ENCODE measurements at places on chromosomes 2 and 18.

DNA sequence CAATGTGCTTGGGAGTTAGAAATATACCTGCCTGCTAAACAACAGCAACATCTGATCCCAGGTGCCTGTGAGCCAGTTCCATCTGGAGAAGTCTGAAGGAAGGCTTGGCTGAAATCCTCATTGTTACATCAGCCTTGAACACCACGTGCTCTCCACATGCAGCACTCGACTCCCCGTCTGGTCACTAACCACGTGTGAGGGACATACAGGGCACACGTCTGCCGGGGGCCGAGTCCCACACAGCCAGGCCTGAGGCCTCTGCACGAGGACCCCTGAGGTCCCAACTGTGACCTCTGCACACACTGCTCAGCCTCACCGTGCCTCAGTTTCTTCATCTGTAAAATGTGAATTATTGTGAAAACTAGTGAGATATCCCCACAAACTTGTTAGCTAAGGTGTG, 236.5 kb upstream of the SALL3 start:
- DNase-seq = no peak

GRCh38 chr18:59569390-59569791, 127.8 kb downstream of the CCBE1 start:
- DNase-seq = no peak

DNA sequence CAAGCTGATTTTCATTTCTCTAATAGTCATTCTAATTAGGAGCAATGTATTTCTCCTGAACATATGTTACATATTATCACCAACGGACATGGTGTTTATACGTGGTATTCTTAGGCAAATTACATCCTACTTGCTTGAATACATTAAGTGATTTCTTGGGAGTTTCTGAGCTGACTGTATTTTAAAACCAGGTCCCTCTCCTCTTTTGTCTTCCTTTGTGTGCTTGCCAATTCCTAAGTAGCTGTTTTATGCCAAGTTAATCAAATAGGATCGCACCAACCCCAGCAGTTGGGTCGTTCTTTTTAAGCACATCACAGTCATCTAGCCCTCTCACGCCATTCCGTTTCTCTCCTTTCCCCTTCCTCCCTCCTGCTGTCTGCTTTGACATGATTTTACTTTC, 75.4 kb upstream of the MAP2 start:
- no peak for DNase-seq

DNA sequence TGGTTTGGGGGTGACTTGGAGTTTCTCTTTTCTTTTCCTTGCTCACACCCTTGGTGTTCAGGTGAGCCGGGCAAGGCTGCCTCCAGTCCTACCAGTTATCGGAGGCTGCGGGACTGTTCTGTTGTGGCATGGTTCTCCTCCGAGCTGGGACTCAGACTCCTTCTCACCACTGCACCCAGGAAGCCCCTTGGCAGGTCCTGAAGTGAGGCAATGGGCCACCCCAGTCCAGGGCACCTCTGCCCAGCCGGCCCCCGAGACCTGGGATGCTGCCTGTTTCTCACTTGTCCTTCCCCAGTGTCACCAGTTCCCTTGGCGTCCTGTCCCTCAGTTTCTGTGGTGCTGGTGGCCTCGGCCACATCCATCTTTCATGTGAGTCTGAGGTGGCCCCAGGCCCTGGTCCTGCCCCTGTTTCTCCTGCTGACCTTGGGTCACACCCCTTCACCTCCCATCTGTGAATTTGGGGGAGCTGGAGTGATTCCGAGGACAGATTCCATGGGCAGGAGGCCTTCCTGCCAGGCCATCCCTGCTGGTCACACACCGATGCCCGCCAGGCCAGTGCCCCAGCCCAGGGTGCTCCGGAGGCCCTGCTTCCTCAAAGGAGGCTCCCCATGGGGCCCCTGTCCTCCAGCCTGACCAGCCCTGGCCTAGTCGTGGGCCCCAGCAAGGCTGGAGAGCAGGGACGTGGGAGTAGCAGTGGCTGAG, 6.6 kb upstream of the KLHL30 start:
- no peak for DNase-seq

GRCh38 chr2:170848587-170848986, 31.9 kb downstream of the GAD1 start:
- no peak for DNase-seq

GRCh38 chr2:121966663-121967062, 211.2 kb downstream of the TSN start:
- no peak for DNase-seq

DNA sequence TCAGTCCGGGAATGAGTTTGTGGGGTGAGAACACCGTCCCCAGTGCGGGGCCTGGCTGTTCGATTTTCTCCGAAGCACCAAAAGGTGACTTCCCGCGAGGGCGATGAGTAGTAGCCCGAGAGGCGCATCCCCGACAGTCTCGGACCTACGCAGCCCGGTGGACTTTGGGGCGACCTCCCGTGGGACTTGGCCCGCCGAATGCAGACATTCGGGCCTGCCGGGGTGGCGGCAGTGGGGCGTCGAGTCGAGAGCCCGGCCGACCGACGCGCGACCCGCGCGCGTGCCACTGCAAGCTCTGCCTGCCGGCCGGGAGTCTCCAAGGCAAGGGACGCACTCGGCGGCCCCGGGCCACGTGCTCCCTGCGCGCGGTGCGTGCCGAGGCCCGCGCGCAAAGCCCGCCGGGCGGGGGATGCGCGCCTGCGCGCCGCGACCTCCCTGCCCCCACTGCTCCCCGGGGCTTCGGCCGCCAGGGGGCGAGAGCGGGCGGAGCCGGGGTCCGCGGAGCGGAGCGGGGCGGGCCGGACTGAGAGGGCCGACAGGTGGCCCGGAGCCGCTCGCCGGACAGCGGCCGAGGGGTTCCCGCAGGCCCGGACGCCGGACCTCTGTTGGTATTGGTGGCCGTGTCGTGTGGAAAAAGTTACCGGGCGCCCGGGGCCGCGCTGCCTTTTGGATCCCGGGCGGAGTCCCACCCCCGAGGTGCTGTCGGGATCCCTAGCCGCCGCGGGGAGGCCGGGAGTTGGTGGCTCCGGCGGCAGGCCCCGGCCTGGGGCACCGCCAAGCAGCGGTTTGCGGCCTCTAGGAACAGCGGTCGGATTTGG, 1.9 kb downstream of the PTMA start:
- peak; percentile 66 for DNase-seq

GRCh38 chr2:237445611-237446337, 31.8 kb upstream of the COL6A3 start:
- DNase-seq = no peak

GRCh38 chr2:231640241-231640640, 47.6 kb downstream of the TEX44 start:
- DNase-seq = no peak

- DNase-seq = no peak
Measured at GRCh38 chr2:54752439-54752838, 29.0 kb downstream of the EML6 start.

DNA sequence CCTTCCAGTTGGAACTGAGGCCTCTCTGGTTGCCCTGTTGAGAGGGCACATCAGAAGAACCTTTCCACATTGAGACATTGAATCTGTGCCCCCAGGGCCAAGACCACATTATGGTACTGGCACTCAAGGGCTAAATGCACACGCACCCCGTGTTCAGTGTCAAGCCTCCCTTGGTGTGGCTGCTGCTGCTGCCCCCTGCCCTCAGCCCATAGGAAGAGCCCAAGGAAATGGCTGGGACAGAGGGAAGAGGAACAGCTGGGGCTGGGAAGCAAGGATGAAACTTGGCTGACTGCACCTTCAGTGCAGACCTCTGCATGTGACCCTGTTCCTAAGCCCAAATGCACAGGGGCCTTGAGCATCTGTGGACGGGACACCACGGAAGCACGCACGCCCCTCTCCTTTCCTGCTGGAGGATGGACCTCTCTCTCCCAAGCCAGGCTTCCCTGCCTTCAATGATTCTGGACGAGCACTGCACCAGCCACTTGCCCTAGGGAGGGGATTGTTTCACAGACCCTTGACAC, 40.2 kb downstream of the NIFK start:
- DNase-seq = no peak

GRCh38 chr18:44507729-44508325, 172.9 kb upstream of the SETBP1 start:
- DNase-seq = no peak

DNA sequence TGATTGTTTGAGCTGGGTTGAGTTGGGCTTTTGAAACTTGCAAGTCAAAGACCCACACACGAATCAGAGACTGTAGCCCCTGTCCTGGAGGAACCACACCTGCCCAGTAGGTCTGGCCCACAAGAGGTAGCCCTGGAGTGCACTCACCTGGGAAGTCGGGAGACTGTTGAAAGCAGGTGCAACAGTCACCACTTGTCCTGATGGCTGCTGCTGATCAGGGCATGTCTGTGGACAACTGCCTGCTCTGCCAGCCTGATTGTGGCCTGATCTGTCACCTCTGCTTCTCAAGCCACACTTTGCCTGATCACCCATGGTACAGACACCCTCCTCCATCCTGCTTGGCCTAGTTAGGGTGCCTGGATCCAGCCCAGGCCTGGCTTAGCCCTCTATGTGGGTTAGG, 105.0 kb upstream of the HAAO start:
- DNase-seq = no peak

- DNase-seq = no peak
Measured at GRCh38 chr2:19027626-19028025, 330.8 kb downstream of the OSR1 start.

GRCh38 chr2:179622635-179623300, 238.6 kb downstream of the ZNF385B start:
- no peak for DNase-seq

- DNase-seq = no peak
Measured at GRCh38 chr2:45241061-45241561, 231.9 kb upstream of the SIX2 start.

DNA sequence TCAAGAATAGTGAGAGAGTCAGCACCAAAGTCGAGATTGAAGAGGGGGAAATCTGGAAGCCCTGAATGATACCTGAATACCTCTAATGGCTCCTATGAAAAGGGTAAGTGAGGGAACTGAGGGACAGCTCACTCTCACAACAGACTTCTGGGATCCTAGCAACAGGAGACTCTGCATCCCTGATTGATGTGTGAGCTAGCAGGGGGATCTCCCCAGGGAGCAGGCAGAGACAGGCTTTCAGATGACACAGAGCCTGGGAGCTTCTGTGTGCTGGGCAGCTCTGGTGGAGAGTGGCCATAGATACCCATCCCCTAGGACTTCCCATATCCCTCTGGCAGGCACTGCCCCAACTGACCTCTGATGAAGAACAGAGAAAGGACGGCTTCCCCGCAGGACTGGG, 206.2 kb downstream of the EXOC6B start:
- no peak for DNase-seq

- DNase-seq = no peak
Measured at GRCh38 chr2:104889291-104889959, 35.5 kb downstream of the POU3F3 start.

- no peak for DNase-seq
Measured at GRCh38 chr2:237222601-237223041, 136.9 kb downstream of the COPS8 start.

- no peak for DNase-seq
Measured at GRCh38 chr2:172693037-172693436, 42.6 kb upstream of the RAPGEF4 start.

- DNase-seq = no peak
Measured at GRCh38 chr18:35236571-35237363, 4.1 kb upstream of the ZNF397 start.

GRCh38 chr18:45677276-45677807, 46.6 kb upstream of the SLC14A1 start:
- DNase-seq = no peak

DNA sequence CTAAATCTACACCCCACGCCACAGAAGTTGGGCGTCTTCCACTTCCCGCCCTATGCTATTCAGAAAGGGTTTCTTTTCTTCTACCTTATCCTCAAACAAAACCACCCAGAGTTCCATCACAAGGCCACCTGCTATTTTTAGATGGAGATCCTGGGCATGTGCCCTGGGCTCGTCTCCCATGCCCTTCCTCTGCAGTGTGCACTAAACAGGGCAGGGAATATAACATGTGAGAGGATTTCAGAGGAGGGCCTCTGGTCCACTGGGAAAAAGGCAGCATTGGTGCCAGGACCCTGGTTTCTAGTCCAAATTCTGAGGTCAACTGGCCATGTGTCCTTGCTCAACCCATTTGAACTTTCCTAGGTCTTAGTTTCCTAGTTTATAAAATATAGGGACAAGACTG, 320.0 kb downstream of the NCKAP5 start:
- no peak for DNase-seq

DNA sequence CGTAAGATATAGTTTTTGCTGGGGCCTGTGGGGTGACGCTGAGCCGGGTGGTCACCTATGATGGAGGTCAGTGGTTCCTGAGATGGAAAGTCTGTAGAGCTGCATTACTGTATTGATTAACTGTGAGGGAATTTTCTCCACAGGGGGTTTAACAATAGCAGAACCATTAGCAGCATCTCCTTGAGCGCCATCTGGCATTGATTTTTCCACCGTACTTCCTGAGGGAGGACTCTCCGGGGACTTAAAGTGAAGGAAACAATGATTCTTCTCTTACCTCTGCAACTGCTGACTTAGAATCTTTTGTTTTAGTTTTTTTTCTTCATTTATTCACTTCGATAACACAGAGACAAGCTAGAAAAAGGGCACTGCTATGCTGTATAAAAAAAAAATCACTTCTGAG, 22.6 kb upstream of the RNF125 start:
- DNase-seq = no peak

DNA sequence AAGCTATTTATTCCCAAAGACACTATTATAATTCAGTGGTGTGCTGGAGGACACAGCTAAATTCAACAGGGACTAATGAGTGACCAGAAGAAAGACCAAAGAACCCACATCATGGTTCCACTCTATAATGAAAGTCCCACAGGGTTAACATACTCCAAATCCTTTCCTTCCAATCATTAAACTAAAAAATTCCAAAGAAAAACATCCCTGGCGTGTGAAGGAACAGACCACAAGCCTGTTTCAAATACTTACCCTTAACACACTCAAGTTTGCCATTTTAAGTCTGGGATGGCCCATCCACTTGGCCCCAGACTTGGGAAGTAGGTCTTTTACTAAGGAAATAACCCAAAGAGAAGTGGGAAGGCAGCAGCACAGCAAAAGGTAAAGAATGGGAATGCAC, 150.1 kb upstream of the CCDC150 start:
- DNase-seq = no peak

- no peak for DNase-seq
Measured at GRCh38 chr2:205730701-205731582, 48.6 kb downstream of the NRP2 start.

- DNase-seq = no peak
Measured at GRCh38 chr18:58666176-58666575, 5.1 kb upstream of the MALT1 start.

GRCh38 chr2:3785220-3785889, 82.0 kb downstream of the DCDC2C start:
- DNase-seq = no peak

DNA sequence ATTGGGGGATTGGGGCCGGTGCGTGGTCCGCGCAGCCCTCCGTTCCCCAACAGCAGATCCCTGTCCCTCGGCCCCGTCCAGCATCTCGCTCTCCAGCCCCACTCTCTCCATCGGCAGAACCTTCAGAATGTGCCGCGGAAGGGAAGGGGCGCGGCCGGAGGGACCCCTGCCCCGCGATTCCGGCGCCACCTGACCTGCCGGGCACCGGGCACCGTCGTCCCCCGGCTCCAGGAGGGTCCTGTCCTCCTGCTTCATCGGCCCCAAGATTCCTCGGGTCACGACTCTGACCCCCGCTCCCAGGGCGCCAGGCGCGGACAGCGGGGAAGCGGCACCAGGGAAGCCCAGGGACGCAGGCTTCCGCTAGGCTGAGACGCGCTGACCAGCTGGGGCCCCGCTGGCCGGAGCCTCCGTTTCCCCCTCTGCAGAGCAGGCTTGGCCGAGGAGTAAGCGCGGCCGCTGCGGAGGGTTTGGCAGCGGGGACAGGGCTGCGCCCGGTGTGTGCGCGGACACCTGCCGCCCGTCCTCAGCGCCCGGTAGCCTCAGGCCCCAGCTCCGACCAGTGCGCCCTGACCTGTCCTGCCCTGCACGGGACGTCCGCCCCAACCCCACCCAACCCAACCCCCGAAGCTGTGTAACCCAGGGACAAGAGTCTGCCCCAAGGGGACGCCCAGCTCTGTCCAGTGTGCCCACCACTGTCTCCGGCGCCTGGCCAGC, 16.8 kb upstream of the BOK start:
- DNase-seq = no peak

Measured in stimulated activated CD8-positive, alpha-beta memory T cell treated with anti-CD3 and anti-CD28 coated beads, Interleukin-4, amount 100 ng/mL, for 1 hour (primary cell).